Hematopoietic multipotent progenitor cell treated with erythropoietin and hydrocortisone succinate and interleukin-3 and kit ligand, for 8 days (in vitro differentiated cells): ENCODE measurements at places on chromosomes 2 and 18.

- no peak for DNase-seq
Measured at GRCh38 chr2:104945121-104945520, 91.2 kb downstream of the POU3F3 start.

GRCh38 chr2:236168110-236169080 is at the start of gene GBX2:
Gene GBX2 (minus strand): TSS chr2:236168386. CDS start chr2:236167971, 415 bp downstream.
- DNase-seq, result peak; percentile 43

- DNase-seq, result no peak
Measured at GRCh38 chr2:201674794-201675193, 23.6 kb downstream of the MPP4 start.

DNA sequence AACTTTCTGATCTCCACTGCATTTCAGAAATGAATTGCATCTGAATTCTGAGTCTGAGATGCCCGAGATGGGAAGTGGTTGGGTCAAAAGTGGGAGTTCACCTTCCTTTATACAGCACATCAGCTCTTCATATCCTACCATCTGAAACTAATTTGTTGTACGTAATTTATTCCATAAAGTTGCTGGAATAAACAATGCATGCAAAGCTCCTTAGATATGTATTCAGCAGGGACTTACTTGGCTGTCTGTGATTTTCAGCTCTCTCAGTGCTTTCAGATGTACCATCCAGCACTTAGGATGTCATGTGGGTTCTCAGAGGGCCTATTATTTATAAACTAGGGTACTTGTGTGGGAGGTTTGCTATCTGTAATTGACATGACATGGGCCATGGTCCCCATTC is 46.9 kb upstream of the EFEMP1 start:
- no peak for DNase-seq

- DNase-seq, result no peak
Measured at GRCh38 chr2:147223119-147223518, 621.7 kb upstream of the ACVR2A start.

DNA sequence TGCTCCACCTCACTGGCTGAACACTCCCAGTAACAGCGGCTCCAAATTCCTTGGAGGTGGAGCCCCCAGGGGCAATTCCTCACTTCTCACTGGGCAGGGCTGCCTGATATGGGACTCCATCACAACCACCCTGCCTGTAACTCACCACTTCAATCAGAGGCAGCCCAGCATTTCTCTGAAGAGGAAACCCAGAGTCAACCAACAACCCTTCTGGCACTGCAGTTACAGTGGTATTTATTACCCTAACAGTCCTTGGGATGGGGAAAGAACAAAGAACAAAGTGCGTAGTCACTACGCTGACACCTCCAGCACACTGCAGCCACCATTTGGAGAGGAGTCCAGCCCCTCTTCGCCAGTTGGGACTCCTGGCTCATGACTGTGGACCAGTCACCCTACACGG is 85.7 kb upstream of the GALNT13 start:
- DNase-seq, result no peak

- DNase-seq, result no peak
Measured at GRCh38 chr18:43481069-43481468, 203.8 kb upstream of the SYT4 start.

DNA sequence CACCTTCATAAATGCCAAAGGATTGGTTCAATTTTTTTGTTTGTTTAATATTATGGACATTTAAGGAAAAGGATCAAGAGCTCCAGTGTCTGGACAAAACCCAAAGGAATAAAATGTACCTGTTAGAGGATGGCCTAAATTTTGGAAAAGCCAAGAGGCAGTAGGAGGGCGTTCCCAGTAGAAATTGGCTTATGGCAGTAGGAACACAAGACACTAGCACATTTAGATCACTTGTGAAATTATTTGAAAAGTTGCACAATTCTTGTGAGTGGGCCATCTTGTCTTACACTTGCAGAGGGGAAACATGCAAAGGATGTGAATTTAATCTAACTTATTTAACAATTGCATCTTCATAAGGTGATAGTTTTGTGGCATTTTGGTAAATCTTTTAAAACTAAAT is 3.2 kb downstream of the BZW1 start:
- no peak for DNase-seq

GRCh38 chr2:143300536-143300935 is 171.3 kb downstream of the ARHGAP15 start:
- no peak for DNase-seq

DNA sequence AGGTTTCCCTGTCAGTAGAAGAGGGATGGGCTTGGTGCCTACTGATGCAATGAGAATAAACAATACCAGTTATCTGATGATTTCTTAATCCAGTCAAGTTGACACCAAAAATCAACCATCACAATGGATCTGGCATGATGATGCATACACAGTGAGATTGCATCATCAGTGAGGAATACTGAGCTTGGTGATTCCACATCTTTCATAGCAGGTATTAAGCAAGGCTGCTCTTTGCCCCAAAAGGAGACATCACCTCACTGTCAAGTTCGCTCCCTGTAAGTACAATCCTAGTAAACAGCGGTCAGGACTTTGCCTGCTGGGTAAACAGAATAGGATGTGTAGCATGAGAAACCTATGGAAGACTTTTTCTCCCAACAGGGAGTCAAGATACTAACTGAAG is 282.7 kb upstream of the CDH2 start:
- no peak for DNase-seq

- DNase-seq, result no peak
Measured at GRCh38 chr2:46520130-46520711, 40.9 kb downstream of the TMEM247 start.

DNA sequence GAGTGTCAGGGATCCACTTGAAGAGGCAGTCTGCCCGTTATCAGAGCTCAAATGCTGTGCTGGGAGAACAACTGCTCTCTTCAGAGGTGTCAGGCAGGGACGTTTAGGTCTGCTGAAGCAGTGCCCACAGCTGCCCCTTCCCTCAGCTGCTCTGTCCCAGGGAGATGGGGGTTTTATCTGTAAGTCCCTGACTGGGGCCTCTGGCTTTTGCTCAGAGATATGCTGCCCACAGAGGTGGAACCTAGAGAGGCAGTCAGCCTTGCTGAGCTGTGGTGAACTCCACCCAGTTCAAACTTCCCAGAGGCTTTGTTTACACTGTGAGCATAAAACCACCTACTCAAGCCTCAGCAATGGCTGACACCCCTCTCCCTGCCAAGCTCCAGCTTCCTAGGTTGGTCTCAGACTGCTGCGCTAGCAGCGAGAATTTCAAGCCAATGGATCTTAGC is 38.1 kb downstream of the PLEK start:
- DNase-seq, result peak; percentile 98

DNA sequence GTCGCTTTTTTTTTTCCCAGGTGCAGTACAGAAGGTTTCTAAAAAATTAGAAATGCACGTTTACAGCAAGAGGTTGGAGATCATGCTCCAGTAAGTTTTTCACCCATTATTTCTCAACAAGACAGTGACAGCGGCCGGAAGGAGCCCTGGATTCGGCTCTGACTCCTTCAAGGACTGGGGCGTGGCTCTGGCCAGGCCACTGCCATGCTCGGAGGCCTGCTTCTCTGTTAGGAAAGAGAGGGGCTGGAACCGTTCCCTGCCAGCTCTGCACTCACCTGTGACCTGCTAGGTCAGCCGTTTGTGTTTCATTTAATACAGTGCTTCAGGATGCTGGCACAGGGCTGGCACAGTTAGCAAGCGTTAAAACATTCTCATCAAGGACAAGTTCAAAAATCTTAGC is 6.7 kb upstream of the IAH1 start:
- DNase-seq, result no peak

GRCh38 chr2:216711348-216711747 is 16.0 kb upstream of the IGFBP5 start:
- DNase-seq, result no peak

DNA sequence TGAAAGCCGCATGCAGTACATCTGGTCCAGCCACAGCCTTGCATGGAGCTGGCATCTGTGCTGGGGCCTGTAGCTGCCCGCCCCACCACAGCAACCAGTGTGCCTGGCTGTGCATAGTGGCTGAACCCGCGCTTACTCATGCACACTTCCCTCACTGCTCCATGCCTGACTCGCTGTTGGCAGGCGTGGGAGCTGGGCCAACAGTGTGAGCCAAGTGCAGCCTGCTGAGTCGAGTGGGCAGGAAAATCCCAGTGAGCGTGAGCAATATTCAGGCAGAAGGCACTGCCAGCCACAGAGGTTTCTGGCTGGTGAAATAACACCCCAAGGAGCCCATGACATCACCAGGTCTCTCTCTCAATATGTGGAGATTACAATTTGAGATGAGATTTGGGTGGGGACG is 1674.1 kb upstream of the TMEFF2 start:
- no peak for DNase-seq

GRCh38 chr2:195985741-195986140 is 82.9 kb downstream of the DNAH7 start:
- no peak for DNase-seq

DNA sequence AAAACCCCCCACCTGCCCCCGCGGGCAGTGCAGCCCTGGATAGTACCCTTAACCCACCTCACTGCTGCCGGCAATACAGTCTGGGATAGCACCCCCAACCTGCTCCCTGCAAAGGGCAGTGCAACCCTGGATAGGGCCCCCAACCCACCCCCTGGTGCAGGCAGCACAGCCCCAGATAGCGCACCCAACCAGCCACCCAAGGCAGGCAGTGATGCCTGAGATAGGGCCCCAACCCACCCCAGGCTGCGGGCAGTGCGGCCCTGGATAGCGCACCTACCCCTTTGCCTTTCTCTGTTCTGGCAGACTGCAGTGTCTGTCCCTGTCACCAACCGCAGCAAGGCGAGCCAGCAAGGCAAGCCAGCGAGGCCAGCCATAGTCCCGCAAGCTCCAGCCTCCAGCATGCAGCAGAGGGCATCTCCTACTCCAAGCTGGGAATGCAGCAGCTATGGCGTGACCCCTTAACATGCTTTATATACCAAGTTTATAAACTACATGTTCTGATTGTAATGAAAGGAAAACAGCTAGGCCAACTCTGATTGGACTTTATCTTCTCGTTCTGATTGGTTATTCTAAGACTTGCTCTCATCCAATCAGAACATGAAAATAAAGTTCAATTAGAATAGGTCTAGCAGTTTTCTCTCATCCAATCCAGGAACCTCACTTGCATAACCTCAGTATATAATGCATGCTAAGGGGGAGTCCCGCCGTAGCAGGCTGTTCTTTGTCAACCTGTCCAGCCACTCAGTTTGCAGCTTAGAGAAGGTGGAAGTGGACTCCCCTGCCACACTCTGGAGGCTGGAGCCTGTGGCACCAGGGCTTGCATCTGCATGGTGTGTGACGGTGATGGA is 34.1 kb upstream of the ANKRD62 start:
- no peak for DNase-seq

- peak; percentile 45 for DNase-seq
Measured at GRCh38 chr2:152743002-152743401, 24.6 kb downstream of the ARL6IP6 start.

DNA sequence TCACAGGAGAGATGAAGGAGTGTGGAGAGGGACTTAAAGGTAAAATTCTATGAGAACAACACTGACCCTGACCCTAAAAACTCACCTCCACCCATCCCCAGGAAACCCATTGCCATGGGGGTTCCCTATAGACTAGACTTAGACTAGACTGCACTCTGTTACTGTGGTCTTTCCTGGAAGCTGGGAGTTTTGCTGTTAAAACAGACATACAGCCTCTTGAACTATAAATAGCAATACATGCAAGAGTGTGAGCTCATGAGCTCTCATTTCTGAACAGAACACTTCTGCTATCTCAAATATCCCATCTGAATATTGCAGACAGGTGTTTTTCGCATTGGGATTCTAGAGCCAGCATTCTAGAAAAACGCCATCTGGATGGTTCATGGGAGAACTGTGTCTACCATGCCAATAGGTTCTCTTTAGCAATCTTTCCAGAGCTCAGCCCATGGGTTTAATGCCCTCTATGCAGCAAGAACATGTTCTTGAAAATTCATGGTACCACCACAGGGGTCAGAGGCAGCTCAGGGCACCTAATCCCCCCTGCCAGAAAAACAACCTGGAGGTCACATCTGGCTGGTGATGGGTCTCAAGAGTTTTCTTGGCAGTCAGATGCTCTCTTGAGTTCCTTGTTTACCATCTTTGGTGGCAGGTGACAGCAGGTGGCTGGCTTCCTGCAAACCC is 51.9 kb downstream of the SLC14A2 start:
- no peak for DNase-seq

- DNase-seq, result no peak
Measured at GRCh38 chr2:68387408-68388350, 22.6 kb downstream of the PLEK start.

DNA sequence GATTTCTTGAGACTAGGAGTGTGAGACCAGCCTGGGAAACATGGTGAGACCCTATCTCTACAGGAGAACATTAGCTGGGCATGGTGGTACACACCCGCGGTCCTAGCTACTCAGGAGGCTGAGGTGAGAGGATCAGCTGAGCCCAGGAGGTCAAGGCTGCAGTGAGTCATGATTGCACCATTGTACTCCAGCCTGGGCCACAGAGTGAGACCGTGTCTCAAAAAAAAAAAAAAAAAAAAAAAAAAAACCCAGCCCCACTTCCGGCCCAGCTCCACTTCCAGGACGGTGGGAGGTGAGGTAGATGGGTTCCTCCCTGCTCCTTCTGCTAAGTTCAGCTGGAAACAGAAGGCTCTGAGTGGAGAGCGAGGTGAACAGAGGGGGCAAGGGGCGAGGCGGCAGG is 41.4 kb upstream of the NFATC1 start:
- no peak for DNase-seq

GRCh38 chr18:56423626-56424025 is 214.8 kb downstream of the TXNL1 start:
- DNase-seq, result no peak

GRCh38 chr2:239647052-239647819 is 246.4 kb upstream of the HDAC4 start:
- DNase-seq, result no peak

- DNase-seq, result no peak
Measured at GRCh38 chr2:32108111-32108510, 44.8 kb downstream of the SPAST start.

DNA sequence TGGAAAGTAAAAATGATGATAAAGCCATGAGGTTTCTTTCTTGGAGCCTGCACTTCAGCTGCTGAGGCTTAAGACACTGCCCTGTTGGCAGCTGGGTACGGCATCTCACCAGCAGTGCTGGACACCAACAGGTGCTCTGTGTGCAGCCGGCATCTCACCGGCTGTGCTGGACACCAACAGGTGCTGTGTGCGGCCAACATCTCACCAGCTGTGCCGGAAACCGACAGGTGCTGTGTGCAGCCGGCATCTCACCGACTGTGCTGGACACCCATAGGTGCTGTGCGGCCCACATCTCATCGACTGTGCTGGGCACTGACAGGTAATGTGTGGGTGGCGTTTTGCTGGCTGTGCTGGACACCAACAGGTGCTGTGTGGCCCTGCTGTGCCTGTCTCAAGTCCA is 190.8 kb downstream of the TMEM18 start:
- DNase-seq, result no peak

GRCh38 chr2:101256316-101256715 is 3.6 kb downstream of the CNOT11 start:
- no peak for DNase-seq

DNA sequence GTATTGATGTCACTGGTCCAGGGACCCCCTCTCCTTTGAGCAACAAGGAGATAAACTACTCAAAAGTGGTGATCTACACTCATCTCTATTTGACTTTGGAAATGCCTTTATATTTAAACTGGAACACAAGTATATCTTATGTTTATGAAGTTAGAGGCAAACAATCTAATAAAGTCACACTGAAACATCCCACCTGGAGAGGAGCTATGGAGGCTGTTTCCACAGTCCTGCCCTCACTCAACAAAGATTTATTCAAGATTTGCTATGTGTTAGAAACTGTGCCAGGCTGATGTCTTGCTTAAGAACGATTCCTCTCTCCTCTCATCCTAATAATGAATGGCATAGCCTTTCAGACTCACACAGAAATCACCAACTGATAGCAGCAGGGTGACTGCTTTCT is 140.8 kb downstream of the ALPK2 start:
- no peak for DNase-seq
